ENCODE measurements at places on chromosomes 7 and 10. TPM values are rescaled to one million over a fixed set of nuclear protein-coding genes. Genes with fewer than 3 reads are reported as not detected.

The DDX56 gene
- total RNA-seq = 45.4 TPM

DNA sequence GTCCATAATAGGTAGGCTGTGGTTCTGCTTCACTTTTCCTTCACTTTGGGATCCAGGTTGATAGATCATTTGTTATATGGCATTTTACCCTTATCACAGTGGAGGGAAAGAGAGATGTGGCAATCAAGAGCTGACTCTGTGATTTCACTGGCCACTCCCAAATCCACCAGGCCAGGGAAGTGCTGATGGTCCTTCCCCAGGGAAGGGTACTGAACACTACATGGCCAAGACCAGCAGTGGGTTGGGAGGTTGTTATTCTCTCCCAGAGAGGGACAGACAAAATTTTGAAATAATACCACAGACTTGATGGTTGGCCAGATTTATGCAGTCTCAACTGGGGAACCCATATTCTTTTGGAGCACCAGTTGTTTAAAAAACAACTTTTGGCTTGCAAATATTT lies 102.5 kb downstream of the SND1 start:
- no peak for DNase-seq

The ATG9B gene
- total RNA-seq = 15.4 TPM

GRCh38 chr7:21374134-21374533 lies 53.7 kb upstream of the SP4 start:
- no peak for DNase-seq

DNA sequence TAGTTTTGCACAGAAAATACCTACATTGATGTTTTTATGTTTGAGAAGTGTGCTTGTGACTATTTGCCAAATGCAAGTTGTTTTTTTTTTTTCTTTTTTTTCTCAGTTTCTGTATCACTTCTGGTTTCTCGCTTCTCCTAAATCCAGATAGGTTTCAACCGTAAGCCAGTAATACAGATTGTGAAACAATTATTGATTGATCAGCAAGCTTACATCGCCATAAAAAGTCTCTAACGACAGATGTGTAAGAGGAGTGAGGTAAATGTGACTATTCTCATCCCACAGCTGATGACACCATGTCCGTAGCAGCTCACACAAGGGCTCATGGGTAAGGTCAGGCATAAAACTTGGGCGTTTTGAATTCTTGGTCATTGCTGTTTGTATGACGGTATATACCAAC lies 202.8 kb upstream of the AKR1E2 start:
- no peak for DNase-seq

DNA sequence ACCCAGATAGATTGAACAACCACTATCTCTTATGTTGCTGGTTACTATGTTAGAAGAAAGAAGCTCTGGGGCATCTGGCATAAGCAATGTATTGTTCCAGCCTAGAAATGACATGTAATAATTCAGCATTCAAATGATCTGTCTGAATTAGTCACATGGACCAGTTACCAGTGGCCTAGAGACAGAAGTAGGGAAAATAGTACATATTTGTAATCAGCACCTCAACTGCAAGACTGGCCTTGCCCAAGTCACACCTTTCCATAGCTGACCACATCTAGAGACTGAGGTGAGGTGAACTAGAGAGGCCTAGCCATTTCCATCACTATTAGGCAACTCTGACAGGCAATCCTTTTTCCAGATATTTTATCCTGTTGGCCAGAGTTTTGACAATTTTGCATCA lies 315.6 kb upstream of the KCND2 start:
- no peak for DNase-seq

The BEND7 gene
- total RNA-seq = 6.9 TPM

The ITIH2 gene
- total RNA-seq = not detected

DNA sequence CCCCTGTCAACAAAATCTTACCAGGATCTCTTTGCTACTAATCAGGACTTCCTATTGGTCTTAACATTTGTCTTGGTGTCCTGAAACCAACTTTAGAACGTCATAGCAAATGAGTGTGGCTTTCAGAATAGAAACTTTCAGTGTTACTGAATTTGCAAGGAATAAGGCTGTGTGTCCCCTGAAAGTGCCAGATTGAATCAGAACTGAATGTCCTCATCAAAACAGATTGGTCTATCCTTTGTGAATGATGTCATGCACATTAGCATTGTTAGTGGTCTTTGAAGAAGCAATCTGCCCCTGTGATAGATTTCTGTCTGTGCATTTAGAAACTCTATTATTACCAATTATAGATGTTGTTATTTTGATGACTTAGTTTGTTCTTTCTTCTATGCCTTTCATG lies 119.9 kb downstream of the AGMO start:
- no peak for DNase-seq

- no peak for DNase-seq
These were observed 312.6 kb downstream of the WDR37 start for GRCh38 chr10:1368842-1369171.

The GPAM gene
- total RNA-seq = 284 TPM

The HMX3 gene
- total RNA-seq = not detected

GRCh38 chr10:118374404-118374803 lies 32.3 kb upstream of the FAM204A start:
- no peak for DNase-seq

GRCh38 chr7:44561962-44562621 lies 11.6 kb downstream of the DDX56 start:
- DNase-seq = no peak

DNA sequence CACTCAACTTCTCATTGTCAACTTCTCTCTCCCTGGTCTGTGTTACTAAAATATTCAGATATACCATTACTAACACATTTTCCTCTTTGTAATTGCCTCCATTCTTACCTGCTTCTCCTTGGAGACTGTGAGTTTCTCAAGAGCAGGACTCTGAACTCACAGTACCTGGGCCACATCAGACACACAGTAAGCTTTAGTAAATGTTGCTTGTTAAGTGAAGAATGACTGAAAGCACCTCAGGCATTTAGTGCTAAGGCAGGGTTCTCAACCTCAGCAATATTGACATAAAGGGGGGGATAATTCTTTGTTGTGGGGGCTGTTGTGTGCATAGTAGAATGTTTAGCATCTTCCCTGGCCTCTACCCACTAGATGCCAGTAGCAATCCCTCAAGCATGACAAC lies 72.0 kb upstream of the RAB11FIP2 start:
- DNase-seq = no peak

DNA sequence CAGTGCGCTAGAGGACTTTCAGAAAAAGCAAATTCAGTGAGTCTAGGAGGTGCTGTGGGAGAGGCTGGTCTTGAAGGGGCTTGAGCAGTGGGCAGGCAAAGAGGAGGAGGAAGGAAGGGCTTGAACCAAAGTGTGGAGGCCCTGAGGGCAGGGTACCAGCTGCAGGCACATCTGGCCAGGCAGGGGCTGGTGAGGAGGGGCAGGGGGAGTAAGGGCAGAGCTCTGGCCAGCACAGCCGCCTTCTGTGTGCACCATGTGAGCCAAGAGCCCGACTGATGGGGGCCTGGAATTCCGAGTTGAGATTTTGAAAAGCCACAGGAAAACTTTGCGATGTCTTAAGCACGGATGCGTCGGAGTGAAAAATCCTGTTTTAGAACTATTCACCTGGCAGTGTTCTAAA lies 74.5 kb downstream of the PRPF18 start:
- no peak for DNase-seq

- no peak for DNase-seq
These were observed 4.0 kb upstream of the TMEM270 start for GRCh38 chr7:73856941-73857340.

DNA sequence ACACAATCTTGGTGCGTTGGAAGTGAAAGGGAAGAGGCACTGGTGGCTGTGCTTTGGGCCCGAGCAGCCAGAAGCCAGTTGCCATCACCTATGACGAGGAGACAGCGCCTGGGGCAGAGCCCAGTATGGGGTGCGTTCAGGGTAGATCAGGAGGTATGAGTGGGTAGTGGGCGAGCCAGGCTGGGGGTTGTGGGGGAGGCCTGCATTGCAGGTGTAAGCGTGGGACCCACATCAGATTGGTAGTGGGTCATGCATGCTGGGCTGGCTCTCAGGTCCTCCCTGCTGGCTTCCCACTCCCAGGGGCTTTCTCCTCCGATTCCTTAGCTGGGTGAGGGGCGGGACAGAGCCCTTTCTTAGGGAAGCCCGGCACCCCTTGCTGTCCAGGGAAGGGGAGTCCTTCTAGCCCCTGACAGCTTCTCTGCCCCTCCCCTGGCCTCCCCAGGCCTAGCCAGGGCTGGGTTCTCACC lies 445 bp upstream of the PVRIG start:
- no peak for DNase-seq

The WIPF3 gene
- total RNA-seq = 0.59 TPM
